ENCODE measurements at places on chromosomes 6 and 20.
A peak's percentile ranks its signal among the peaks of the same experiment; 100 is the strongest.

DNA sequence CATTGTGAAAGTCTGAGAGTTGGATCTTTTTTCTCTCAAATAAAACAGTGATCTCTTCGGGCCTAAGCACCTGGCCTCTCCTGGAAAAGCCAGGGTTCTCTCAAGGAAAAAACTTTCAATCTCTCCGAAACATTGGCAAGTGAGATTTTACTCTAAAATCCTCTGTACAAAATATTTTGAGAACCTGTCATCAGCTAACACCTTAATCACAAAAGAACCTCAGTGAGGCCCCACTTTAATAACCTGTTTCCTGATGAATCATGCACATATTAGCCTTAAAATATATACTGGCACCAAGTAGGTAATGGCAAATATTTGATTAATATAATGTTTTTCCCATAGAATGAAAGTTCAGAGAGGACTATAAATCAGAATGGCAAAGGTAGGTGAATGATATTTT lies 177.9 kb downstream of the FRK start:
- no peak for DNase-seq

DNA sequence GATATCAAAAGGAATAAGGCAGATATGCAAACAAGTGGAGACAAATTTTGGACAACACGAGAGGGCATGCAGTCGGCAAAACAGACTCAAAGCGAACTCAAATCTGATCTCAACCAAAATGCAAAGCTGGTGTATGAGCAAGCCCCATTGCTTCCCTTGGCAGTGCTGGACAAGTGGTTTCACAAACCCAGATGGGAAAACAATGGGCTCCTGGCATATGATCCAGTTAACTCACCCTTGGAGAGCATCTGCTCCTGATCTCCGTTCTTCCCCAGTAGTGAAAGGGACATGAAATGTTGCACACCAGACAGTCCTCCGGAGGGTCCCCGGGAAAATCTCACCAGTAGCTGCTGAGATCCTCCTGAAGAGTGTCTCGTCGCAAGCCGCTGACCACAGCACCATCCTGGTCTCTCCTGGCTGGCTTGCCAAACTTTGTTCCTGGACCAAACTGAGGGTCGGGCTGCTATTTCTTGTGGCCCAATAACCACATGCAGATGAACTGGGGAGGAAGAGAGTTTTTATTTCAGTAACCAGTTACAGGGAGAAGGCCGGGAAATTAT lies 84.3 kb upstream of the THBS2 start:
- DNase-seq = no peak

DNA sequence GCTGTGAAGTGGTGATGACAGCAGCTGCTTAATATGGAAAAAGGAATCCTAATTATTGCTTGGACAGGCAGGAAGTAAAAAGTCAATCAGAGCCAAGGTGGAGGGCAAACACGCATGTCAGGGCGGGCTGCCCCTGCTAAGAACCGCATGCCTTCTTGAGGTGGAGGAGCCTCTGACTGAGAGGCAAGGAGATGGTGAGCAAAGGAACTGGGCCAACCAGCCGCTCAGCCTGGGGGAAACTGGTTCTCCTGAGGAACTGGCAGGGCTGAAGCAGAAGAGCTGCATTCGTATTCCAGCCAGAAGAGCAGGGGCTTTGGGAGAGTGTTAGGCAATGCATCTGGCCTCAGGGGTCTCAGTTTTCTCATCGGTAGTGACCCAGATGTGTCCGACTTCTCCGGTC lies 13.1 kb upstream of the MLN start:
- no peak for DNase-seq

DNA sequence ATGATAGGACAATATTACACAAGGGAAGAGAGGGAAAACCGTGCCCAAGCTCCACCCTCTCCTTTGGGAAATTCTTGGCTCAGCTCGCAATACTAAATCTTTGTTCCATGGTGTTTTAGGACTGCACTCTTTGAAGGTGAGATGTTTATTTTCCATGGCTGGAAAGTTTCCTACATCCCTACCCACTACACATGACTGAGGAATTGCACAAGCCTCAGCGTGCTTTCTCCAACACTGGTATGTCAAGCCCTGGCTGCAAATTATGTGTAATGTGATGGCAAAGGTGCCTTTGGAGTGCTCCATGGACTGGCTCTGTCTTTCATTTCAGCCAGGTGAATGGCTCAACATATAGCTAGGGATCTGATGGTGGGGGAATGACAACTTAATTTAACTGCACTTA lies 134.3 kb downstream of the ISM1 start:
- DNase-seq = no peak

- DNase-seq = no peak
Observed at GRCh38 chr20:15814911-15815310, 758.3 kb downstream of the KIF16B start.

- DNase-seq = no peak
Observed at GRCh38 chr20:52448513-52449232, 257.1 kb upstream of the ZFP64 start.

- DNase-seq = no peak
Observed at GRCh38 chr6:133608620-133609019, 280.3 kb upstream of the TCF21 start.

GRCh38 chr6:95159557-95159956 lies 417.8 kb upstream of the MANEA start:
- no peak for DNase-seq

DNA sequence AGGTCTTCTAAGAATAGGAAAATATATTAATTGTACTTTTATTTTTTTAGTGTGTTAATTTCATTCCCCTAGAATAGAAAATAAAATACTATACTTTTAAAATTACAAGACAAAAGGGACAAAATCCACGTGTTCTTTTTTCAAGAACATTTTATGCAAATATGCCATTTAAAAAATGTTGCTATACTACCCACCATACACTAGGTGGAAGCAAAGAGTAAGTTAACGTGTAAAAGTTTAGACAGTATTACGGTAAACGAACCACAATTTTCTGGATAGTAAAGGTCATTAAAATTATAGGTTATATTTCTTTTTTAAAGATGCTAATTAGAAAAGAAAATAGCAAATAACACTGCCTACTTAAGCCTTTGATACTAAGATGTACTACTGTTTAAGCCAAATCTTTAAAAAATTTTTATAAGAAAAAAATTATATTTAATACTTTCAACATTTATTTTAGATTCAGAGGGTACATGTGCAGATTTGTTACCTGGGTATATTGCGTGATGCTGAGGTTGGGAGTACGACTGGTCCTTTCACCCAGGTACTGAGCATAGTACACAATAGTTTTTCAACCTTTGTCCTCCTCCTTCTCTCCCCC lies 287.6 kb downstream of the PHF3 start:
- peak; percentile 18 for DNase-seq

DNA sequence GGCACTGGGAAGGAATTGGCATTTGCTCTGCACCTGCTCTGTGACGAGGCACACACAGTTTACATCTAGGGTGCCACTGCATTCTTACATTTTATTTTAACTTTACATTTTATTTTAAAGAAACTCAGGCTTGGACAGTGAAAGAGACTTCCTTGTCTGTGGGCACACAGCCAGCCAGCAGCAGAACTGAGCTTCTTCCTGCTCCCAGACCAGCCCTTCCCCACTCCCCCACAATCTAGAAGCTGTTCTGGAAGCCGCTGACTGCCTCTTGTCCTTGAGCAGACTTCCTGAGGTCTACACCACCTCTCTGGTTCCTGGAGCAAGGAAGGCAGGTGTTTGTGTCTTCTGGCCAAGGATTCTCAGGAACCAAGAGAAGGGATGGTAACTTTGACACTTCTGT lies 27.9 kb upstream of the CD93 start:
- DNase-seq = no peak

DNA sequence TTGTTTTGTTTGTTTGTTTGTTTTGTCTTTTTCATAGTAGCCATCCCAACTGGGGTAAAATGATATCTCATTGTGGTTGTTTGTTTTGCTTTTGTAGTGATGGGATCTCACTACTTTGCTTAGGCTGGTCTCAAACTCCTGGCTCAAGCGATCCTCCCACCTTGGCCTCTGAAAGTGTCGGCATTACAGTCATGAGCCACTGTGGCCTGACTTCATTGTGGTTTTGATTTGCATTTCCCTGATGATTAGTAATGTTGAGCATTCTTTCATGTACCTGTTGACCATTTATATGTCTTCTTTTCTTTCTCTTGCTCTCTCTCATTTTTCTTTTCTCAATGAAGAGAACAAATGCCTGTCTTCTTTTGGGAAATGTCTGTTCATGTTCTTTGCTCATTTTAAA lies 30.8 kb upstream of the HLA-DOA start:
- DNase-seq = no peak

GRCh38 chr20:57611586-57612311 lies 8.5 kb downstream of the ZBP1 start:
- DNase-seq = no peak

DNA sequence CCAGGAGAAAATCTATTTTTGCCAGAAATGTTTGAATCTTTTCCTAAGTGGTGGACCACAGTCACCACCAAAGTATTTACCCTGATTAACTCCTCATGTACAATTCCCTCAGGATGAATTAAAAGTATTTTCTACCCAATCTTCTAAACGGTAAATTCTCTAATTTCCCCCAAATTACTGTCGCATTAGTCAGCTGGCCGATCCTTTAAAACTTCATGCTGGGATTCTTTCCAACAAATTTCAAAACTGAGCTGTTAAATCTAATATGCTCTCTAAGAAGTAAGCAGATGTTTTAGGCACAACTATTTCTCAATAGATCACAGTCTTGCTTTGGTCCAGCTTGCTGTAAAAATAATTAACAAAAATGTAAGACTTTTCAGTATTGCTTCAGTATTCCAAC lies 447.2 kb downstream of the FRK start:
- no peak for DNase-seq

- no peak for DNase-seq
Observed at GRCh38 chr20:52869698-52870501, 102.3 kb upstream of the TSHZ2 start.

- no peak for DNase-seq
Observed at GRCh38 chr6:65229825-65230224, 477.2 kb downstream of the EYS start.

GRCh38 chr20:2361035-2361593 lies 19.6 kb upstream of the TGM6 start:
- no peak for DNase-seq

- no peak for DNase-seq
Observed at GRCh38 chr6:3635482-3635881, 116.0 kb downstream of the PXDC1 start.

DNA sequence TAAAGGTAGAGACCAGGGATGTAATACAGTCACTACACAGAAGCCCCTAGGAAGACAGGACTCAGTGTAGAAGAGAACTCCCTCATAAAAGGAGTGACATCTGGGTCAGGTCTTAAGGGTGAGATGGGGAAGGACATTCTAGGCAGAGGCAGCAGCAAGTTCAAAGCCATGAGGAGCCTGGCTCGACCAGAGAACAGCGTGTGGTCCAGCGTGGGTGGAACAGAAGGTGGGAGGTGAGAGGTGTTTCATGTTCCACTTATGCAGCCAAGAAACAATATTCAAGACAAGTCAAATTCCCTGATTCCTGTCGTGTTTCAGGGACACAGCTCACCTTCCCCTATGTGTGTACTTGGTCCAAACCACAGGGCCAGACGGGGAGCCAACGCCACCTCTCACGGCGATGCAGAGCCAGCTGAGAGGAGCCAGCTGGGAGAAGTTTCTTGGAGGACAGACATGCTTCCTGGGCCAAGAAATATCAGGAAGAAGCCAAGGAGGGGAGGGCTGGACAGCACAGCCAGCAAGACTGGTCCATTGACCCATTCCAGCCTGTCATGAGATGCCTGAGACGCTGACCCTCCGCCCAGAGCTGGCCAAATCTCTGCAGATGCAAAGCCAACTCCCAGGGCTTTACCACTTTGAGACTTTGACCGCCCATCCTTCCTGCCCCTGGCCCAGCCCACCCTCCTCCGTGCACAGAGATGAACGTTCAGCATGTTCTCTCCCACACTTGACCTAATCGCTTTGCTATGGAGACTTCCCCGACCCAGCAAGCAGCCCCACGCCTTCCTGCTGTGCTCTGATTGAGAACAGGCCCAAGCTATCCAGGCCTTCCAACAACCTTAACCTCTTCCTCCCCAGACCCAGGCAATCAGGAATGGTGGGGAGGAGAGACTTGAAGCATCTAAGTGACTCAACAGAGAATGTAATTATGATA lies 113.8 kb downstream of the PRND start:
- DNase-seq = no peak

DNA sequence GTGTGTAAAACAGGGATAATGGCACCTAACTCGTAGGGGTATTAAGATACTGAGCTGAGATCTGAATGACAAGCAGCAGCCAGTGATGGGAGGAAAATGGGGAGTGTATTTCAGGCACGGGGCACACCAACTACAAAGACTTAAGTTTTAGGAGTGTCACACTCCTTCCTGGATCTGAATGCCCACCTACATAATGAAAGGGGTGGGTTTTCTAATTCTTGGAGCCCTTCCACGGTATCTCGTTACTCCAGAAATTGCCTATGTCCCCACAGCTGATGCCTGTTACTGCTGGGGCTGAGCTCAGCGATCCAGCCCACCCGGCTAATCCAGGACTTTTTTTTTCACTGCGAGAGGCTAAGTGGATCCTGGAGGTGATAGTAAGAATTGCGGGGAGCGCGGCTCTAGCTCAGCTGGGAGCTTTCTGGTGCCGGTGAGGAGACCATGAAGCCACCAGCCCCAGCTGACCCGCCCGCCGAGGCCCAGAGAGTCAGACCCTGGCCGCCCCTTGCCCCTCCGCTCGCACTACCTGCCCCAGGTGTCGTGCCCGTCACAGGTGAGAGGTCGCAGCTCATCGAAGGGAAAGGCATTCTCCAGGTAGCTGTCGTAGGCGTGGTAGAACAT lies 727 bp downstream of the EDEM2 start:
- peak; percentile 13 for DNase-seq

- DNase-seq = no peak
Observed at GRCh38 chr6:31465185-31465536, 32.8 kb upstream of the MICB start.

DNA sequence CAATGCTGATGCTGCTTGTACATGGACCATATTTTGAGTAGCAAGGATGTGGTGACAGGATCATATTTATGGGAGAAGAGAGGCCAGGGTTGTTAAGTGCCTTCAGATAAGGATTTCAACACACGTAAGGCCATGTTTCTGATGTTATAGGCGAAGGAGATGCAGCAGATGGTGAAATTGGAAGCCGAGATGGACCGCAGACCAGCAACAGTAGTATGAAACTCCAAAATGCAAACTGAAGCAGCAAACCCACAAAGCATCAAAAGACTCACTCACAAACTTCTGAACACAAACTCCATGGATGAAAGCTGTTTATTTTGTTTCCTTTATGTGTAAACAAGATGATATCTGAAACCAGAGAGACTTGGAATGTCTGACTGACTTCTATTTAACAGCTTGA lies 35.6 kb upstream of the LAMP5 start:
- no peak for DNase-seq

GRCh38 chr6:72789145-72789544 lies 167.3 kb downstream of the KCNQ5 start:
- DNase-seq = no peak
